ENCODE measurements at places on chromosomes 13 and 19.

DNA sequence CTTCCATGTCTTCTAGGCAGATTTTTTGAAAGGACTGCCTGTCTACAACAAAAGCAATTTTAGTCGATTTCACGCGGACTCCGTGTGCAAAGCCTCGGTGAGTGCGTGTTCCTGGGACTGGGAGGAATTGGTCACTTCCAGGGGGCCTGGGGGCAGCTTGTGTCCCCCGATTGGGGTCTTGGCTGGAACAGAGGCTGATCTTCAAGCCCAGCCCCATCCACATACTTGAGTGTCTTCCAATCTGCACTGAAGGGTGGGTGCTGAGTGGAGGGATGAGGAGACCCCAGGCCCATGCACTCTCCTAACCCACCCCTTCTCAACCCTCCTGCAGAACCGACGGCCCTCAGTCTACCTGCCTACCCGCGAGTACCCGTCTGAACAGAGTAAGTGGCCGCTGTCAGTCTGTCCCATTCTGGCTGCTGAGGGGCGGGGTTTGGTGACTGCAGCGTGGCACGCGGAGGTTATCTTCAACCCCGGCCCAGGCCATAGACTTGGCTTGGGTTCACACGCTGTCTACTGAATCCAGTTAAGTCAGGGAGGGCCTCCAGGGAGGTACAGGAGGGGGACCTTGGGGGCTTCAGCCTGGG is 4.7 kb downstream of the DDA1 start:
- DNase-seq = no peak

GRCh38 chr19:38547421-38547820 is 70.3 kb downstream of the MAP4K1 start:
- no peak for DNase-seq

DNA sequence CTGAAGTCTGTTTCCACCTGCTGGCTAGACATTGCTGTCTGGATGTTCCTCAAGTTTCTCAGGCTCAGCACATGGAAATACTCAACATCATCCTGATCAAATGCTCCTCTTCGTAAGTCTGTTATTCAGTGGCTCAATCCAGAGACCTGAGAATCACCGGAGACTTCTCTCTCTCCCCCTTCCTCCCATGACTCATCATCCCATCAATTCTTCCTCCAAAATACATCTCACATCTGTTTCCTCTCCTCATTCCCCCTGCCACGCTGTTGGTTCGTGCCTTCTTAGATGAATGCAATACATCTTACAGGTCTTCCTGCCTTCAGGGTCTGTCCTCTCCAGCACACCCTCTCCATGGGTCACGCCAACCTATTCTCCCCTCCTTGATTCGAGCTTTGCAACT is 7.4 kb upstream of the RXFP2 start:
- DNase-seq = no peak

GRCh38 chr13:103640606-103641005 is 574.4 kb upstream of the SLC10A2 start:
- no peak for DNase-seq

DNA sequence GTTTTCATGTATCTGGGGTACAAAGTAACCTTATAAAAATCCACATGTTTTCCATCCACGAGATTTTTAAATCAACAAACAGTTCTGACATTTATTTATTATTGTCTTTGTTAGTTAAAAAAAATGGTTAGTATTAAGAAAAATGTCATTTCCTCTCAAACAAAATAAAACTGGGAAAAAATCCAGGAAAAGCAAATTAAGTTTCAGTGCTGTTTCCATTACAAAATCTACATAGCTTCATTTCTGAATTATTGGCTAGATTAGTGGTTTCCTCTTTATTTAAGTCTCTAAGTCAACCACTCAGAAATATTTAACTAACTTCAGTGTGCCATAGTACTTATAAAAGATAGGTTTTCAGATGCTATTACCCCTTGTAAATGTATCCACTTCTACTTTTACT is 49.1 kb downstream of the MZT1 start:
- no peak for DNase-seq

Data from CD4-positive, alpha-beta T cell treated with Interleukin-4 for 4 hours (primary cell).